T-helper 2 cell treated with Interferon-gamma antibody and Interleukin-4, amounts not matched to agents 5 μg/mL and 100 μg/mL, for 36 hours (primary cell): ENCODE measurements at places on chromosomes 4 and X.

DNA sequence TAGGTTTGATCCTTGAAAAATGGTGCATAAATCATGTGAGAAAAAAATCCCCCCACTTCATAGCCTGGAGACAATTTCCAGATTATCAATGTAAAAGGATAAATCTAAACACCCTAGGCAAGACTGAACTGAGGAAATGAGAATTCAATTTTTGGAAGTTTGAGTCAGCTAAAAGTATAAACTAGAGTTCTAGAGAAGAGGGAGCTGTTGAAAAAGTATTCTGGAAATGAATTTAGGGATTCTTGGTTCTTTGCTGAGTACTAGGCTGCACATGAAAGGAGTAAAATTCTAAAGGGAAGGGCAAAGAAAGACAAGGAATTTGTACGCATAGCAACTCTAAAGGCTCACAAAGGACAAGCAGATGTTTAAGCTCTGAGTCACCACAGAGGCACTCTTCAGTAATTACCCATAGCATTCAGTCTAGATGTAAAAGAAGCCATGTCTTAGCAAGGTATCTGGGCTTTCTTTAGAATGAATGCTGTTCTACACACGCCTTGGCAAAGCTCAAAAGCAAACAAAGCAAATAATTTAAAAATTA lies 896.5 kb downstream of the PDHA2 start:
- DNase-seq = no peak

GRCh38 chr4:183364025-183364424 lies 41.8 kb upstream of the CLDN24 start:
- DNase-seq = no peak

- DNase-seq = no peak
Observed at GRCh38 chrX:38806875-38807621, 5.8 kb downstream of the MID1IP1 start.

DNA sequence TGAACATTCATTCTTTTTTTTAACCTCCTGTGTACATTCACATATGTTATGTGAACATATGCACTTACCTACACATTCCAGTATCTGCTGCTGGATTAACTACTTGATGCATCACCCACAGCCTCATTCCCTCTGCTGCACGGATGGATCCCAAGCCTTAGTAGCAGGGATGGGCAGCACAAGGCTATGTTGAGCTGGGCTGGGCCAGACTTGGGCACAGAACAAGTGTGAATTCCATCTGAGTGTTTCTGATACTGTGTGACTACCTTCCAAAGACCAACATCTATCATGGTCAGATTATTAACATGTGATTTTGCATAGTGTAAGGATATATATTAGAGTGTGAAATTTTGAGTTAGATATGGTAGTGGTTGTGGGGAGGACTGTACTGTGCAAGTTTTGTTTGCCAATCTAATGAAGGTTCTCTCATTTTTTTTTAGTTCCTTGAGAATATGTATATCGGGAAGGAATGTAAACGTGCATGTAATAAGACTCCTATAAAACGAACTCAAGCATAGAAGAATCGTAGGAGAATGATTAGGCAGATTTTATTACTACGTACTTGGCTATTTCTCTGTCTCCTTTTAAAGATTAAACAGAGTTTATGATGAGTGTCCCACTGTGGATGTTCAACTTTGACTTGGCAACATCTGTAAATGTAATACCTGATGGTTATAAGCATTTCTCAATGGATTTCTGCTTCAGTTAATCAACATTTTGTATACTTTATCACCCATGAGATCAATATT lies 23.4 kb upstream of the STBD1 start:
- DNase-seq = no peak

DNA sequence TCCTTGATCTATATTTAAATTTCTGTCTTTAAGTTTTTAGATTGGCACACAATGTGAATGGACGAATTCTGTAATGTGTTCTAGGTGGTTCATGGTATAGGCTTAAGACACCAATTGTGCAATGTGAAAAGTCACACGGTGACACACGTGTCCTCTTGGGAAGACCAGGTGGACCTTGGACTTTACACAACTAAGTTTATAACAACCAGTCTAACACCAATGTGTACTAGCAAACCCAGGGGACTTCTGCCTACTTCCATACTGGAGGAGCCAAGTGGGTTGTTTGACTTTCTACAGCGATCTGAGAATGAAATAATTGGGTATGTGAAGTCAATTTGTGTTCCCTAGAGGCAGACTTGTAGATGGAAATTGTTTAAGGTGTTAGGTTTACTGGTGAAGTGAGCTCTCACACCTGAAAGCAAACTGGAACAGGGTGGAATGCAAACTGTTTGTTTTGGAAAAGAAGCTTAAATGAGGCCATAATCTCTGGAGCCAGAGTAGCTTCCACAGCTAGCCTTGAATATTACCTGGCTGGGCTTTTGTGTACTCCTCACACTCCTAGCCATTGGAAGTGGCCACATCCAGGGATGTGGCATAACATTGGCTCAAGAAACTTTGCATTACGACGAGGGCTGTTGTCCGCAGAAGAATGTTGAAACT lies 45.9 kb upstream of the WDR1 start:
- no peak for DNase-seq

DNA sequence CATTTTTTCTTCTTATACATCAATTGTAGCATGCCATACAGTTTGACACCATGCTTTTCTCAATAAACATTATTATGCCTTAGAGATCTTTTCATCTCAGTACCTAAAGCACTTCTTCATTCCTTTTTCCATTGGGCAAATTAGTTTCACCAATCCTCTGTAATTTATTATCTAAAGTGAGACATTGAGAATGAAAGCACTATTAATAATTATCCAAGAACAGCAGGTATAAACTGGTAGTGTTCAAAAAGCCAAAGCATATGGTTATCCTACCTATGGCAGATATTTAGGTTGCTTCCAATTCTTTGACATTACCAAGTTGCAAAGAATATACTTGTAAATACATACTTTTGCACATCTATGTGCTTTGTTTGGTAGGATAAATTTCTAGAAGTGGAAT lies 15.6 kb downstream of the LAMTOR3 start:
- DNase-seq = no peak

- DNase-seq = no peak
Observed at GRCh38 chrX:106897259-106897658, 5.9 kb downstream of the RIPPLY1 start.

DNA sequence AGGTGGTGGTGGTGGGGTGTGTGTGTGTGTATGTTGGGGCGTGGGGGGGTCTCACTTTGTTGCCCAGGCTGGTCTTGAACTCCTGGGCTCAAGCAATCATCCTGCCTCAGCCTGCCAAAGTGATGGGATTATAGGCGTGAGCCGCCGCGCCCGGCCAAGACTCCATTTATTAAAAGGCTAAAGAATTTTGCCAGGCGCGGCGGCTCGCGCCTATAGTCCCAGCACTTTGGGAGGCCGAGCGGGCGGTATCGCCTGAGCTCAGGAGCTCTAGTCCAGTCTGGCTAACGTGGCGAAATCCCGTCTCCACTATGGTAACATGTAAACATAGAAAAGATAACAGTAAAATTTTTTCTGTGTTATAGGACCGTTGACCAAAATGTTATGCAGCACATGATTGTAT lies 3.7 kb upstream of the UBA1 start:
- no peak for DNase-seq

GRCh38 chr4:71006203-71006907 lies 12.9 kb downstream of the DCK start:
- DNase-seq = no peak

DNA sequence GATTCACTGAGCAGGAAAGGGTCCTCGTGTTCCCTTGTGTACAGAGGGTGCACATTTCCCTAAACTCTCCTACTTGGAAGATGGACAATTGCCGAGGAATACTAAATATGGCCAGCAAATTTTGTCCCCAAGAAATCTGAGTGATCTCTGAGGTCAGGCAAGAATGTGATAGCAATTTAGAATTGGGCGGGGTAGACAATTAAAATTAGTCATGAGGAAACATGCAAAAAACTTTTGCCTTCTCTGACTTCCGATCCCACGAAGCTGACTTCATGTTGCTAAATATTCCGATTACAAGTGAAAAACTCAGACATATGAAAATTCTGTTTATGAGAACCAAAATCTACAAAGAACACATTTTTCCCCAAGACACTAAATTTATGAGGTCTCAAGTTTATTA lies 453.9 kb upstream of the ZFP42 start:
- DNase-seq = no peak

- no peak for DNase-seq
Observed at GRCh38 chr4:524196-524595, 25.2 kb downstream of the PIGG start.

DNA sequence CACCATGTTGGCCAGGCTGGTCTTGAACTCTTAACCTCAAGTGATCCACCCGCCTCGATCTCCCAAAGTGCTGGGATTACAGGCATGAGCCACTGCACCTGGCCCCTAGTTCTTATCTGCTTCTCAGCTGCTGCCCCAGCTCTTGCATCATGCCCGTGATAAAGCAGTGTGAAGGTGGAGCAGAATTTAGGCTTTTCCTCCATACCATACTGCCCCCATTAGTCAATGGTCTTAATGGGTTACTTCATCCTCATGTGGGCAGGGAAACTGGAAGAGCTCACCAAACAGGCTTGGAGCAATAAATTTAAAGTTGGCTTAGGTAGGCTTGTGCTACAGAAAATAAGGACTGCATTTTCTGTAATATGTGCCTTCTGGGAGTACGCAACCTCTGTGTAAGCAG lies 636.9 kb upstream of the BOD1L1 start:
- no peak for DNase-seq

DNA sequence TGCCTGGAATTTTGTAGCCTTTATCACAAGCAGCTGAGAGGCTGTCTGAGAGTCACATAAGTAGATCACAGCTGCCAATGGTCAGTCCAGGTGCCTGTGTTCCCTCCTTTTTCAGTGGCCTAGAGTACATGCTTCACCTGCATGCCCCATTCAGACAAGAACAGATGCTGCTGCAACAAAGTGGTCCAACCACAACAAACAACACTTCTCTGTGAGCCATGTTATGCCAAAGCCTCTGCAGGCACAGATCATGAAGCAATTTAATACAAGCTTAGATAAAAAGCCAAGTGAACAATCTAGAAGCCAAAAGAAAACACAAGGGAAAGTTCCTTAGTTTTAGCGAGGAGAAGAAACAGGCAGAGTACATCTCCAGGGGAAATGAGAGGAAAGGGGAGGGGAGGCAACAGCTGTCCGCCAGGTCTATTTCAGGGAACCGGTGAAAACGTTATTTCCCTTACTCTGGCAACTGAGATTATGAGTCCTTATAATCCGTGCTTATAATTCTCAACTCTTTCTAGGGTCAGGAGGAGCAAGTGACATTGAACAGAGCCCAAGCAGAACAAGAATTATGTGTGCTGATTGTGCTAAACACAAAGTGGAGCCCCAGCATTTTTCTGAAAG lies 92.6 kb downstream of the TSPAN5 start:
- no peak for DNase-seq

- DNase-seq = no peak
Observed at GRCh38 chrX:87805829-87806490, 288.4 kb downstream of the KLHL4 start.

GRCh38 chr4:67141586-67141985 lies 403.7 kb downstream of the CENPC start:
- DNase-seq = no peak

DNA sequence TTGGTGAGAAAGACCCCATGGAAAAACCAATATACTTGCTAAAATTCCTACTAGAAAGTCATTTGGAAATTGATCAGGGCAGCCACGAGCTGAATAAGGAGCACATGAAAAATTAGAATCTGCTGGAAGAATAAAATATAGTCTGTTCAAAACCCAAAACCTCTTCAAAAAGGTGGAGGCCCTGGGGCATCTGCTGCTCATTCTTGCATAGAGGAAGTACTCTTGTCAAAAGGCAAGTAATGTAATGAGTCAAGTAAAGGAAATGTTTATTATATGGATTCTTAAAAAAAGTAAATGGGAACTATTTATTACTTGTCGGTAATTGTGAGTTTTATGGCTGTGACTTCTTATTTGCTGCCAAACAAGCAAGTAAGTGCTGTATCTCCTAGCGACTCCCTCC lies 109.5 kb downstream of the GK start:
- no peak for DNase-seq

DNA sequence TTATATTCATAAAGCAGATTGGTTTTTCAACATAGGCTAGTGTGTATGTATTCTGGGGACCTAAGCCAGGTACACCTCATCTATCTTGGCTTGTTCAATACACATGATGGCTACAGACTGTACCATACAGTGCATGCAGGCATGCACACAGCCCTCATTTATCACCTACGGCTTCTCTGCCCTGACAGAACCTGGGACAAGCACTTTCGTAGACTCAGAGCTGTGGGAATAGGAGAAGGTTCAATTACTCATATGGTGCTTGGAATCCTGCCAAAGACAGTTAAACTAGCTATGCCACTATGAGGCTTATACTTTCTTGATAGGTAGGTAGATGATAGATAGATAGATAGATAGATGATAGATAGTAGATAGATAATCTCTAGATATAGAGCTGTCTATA lies 457.2 kb downstream of the GALNTL6 start:
- no peak for DNase-seq

DNA sequence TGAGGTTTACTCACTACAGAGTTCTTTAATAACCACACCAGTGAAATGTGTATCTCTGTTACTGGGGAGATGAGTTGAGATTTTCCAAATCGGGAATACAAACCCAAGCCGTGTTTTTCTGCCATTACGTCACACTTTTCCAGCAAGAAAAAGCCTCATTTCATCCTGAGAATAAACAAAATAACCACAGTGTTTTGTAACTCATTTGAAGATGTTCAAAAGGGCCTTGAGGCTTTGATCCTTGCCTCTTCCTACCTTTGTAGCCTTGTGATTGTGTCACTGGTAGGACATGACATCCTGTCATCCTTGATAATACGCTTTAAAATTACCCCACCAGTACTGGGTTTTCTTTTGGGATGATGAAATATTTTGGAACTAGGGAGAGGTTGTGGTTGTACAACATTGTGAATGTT lies 2.9 kb downstream of the USP11 start:
- DNase-seq = no peak

DNA sequence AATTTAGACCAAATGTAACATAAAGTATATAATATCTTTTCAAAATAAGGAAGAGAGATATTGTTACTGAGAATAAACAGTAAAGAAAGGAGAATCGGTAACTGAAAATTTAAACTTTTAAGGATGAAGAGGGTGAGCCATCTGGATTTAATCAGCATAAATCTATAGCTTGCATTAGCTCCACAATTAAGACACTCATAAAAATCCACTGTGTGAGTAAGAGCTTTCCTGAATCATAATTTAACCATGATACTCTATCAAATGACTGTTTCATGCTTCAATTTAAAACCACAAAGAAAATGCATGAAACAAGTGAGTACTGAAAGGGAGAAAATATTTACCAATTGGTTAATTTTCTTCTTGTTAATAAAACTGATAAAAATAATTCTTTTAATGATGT lies 951.5 kb upstream of the SLIT2 start:
- no peak for DNase-seq

DNA sequence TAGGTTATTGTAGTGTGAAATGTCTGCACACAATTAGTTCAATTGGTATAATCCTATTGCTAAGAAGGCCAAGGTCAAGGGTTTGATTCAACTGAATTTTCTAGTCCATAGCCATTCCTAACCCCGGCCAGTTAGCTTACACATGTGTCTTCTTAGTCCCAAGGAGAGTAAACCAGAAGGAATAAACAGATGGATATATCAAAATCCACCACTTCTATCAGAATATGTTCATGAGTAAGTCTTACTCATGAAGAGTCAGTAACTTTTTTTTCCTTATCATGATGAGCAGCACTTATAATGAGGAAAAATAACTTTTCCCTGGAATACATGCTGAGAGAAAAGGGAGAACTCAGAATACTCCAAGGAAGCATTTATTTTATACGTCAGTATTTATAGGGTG lies 9.5 kb downstream of the HHIP start:
- DNase-seq = no peak
